ENCODE measurements at places on chromosomes 12 and 14. TPM values are rescaled to one million over a fixed set of nuclear protein-coding genes. Genes with fewer than 3 reads are reported as not detected.

ZDHHC22 gene
- total RNA-seq: 12.0 TPM

DIO2 gene
- total RNA-seq: 0.10 TPM

PSMA6 gene
- 160 TPM for total RNA-seq

DPPA3 gene
- 0.26 TPM for total RNA-seq

SLC4A8 gene
- total RNA-seq: 16.7 TPM

SLC5A8 gene
- total RNA-seq: not detected

OR4N5 gene
- total RNA-seq: not detected

TAS2R20 gene
- total RNA-seq: 1.7 TPM

FKBP4 gene
- 39.6 TPM for total RNA-seq

RNASE7 gene
- total RNA-seq: not detected

ITGA5 gene
- 688 TPM for total RNA-seq

VRTN gene
- 4.3 TPM for total RNA-seq

FOXG1 gene
- 1.8 TPM for total RNA-seq

IL31 gene
- total RNA-seq: not detected

GALNT6 gene
- total RNA-seq: 12.5 TPM

ASPG gene
- total RNA-seq: 1.2 TPM

CLEC4D gene
- total RNA-seq: 0.31 TPM

MIPOL1 gene
- 12.1 TPM for total RNA-seq

EGLN3 gene
- total RNA-seq: 14.2 TPM

EIF2S3B gene
- total RNA-seq: 7.6 TPM

KCNJ8 gene
- 0.23 TPM for total RNA-seq

LRTM2 gene
- total RNA-seq: not detected

SOS2 gene
- 27.9 TPM for total RNA-seq

OTX2 gene
- 12.0 TPM for total RNA-seq

NKX2-1 gene
- not detected for total RNA-seq

SPTLC2 gene
- total RNA-seq: 63.6 TPM

MYG1 gene
- total RNA-seq: 55.3 TPM

KLRC1 gene
- total RNA-seq: not detected

KLHL42 gene
- 27.3 TPM for total RNA-seq

WIF1 gene
- not detected for total RNA-seq

KRT2 gene
- not detected for total RNA-seq

COX8C gene
- total RNA-seq: not detected

NFE2 gene
- total RNA-seq: 0.49 TPM

CTSG gene
- total RNA-seq: not detected

FSCB gene
- not detected for total RNA-seq

C3AR1 gene
- 0.49 TPM for total RNA-seq

RASSF9 gene
- total RNA-seq: 2.2 TPM

CEP170B gene
- 11.3 TPM for total RNA-seq

IL26 gene
- not detected for total RNA-seq

WNT5B gene
- 7.5 TPM for total RNA-seq

GPR84 gene
- 0.41 TPM for total RNA-seq

CLBA1 gene
- total RNA-seq: 13.5 TPM

INSM2 gene
- total RNA-seq: not detected

MYO1A gene
- total RNA-seq: 0.36 TPM

IRAK4 gene
- 17.3 TPM for total RNA-seq

GIT2 gene
- 89.1 TPM for total RNA-seq

GPRC5A gene
- total RNA-seq: 3.4 TPM

LRP1-AS gene
- total RNA-seq: 0.46 TPM

RNASE1 gene
- total RNA-seq: 31.6 TPM

KCNK13 gene
- 0.10 TPM for total RNA-seq

Data from endothelial cell (in vitro differentiated cells).